Stimulated activated CD4-positive, alpha-beta T cell treated with anti-CD3 and anti-CD28 coated beads, TNF-alpha, amount 100 ng/mL, for 1 hour (primary cell): ENCODE measurements at places on chromosomes 6 and 20.

DNA sequence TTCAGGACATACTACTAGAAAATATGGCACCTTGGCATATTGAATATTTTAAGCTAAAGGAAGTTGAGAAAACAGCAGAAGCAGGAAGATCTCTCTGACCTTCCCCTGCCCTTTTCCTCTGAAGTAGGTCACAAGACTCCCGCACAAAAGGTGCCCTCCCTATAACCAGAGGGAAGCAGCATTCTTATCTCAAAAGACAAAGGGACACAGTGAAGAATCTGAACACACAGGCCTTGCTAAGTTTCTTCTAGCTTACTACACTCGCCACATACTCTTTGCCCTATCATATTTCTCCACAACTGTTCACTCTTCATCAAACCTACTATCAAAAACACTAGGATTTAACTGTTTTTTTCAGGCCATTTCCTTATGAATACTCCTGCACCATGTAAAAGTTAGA, 151.2 kb downstream of the ELOVL4 start:
- no peak for DNase-seq

- no peak for DNase-seq
These were observed 289.7 kb downstream of the UBE3D start for GRCh38 chr6:82775981-82776380.

DNA sequence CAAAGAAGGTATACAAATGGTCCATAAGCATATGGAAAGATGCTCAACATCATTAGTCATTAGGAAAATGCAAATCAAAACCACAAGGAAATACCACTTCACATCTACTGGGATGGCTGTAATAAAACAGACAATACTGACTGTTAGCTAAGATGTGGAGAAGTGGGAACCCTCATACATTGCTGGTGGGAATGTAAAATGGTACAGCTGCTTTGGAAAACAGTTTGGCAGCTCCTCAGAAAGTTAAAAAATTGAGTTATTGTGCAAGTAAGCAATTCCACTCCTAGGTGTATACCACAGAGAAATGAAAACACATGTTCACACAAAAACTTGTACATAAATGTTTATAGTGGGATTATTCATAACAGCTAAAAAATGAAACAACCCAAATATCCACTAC, 173.0 kb upstream of the JAG1 start:
- DNase-seq = no peak

DNA sequence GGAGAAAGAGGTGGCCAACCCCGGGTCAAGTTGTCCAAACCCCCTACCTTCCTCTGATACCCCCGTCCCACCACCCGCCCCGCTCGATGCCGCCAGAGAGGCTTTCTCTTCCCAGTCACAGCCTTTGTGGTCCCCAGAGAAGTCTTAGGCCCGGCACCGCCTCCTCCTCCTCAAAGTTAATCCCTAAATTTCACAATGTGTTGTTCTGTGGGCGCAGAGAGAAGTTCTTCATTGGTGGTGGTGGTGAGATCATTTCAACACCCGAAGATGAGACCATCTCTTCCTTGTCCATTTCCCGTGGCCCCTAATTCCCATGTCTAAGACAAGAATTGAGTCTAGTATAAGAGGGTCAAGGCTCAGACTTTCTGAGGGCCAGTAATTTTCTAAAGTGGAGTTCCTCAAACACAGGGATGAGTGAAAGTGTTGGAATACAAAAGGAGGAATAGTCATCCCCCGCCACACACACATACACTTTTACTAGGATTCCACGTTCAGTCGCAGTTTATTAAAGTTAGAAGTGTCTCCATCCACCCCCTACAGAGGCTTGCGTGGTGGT, 10.4 kb downstream of the TRIM31 start:
- DNase-seq = no peak

DNA sequence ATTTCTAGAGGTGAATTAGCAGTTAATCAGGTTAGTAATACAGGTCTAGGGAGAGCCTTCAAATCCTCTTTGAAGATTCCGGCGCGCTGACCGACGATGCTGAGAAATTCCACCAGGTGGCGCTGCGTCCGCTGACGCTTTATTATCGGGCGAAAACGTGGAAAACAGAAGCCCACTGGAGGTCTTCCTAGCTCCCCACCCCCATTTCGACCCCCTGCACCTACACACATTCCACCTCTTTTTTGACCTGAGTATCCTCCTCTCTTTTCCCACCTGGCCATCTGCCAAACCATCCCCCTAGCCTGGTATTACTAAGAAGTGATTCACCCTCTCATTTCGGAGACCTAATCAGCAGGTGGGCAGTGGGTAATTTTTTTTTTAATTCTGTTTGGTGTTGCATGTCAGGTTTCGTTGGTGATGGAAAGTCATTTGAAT, 65.4 kb upstream of the RIN2 start:
- no peak for DNase-seq

DNA sequence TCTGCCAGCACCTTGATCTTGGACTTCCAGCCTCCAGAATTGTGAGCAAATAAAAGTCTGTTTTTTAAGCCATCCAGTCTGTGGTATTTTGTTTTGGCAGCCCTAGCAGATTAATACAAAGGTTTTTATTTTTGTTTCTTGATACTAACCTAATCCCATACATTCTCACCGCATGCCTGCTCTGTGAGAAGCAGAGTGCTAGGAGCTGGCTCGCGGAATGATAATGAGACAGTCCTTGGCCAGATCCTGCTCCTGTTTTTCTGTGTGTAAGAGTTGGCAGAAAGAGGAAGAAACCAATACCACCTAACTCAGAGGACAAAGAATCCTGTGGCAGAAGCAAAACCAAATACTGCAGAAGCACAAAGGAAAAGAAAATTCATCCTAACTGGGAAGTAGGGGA, 82.6 kb downstream of the KIF16B start:
- no peak for DNase-seq

- no peak for DNase-seq
These were observed 62.4 kb downstream of the AGPAT4 start for GRCh38 chr6:161211380-161212035.

- DNase-seq = no peak
These were observed 289.4 kb downstream of the PHACTR1 start for GRCh38 chr6:13005994-13006393.

- DNase-seq = no peak
These were observed 9.2 kb downstream of the CPNE5 start for GRCh38 chr6:36829919-36830544.

- DNase-seq = no peak
These were observed 19.0 kb downstream of the SRC start for GRCh38 chr20:37364927-37365272.

DNA sequence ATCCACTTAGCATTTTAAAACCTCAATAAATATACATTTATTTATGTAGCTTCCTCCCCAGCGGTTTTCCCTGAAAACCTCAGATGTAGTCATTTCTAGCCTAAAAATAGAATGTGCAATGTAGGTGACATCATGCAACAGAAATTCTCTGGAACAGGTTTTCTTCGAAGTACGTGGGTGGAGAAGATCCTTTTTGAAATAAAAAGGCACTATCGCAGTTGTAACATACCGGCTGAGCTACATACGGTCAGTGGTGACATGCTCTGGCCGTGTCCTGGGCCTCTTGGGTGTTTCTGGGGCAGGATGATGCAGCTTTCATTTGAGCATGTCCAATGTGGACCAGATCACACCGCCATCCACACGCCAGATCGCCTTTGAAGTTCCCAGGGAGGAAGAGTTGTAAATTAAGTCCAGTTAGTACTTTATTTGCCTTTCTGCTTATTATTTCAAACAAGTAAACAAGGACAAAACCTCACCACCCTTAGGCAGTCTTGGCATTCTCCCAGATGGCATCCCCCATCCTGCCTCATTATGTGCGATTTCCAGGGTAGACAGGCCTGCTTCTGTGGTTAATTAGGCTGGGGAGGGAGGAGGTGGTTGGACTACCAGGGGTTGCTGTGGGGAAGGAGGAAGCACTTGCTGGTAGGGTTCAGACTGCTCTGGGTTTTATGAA, 109.5 kb upstream of the CLDN20 start:
- DNase-seq = no peak

DNA sequence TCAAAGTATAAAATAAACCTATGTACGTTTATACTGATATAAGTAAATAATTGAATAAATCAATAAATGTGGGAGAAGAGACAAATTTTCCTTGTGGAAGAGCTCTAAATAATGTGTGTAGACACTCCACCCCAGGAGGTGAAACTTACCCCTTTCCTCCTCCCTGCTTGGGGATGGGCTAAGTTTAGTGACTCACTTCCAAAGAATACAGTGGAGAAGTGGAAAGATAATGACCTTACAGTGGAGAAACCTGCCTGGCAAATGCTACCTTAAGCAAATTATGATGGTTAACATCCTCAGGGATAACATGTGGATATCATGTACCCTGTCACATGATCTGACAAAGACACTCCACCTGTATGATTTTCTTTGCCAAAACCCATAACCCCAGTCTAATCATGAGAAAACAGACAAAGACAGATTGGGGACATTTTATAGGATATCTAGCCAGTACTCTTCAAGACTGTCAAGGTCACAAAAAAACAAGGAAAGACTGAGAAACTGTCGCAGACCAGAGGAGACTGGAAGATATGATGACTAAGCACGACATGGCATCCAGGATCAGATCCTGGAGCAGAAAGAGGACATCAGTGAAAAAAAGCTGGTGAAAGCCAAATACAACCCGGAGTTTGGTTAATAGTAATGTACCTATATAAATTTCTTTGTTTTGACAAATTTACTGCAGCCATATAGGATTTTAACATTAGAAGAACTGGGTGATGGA, 195.5 kb upstream of the PRDM1 start:
- no peak for DNase-seq

DNA sequence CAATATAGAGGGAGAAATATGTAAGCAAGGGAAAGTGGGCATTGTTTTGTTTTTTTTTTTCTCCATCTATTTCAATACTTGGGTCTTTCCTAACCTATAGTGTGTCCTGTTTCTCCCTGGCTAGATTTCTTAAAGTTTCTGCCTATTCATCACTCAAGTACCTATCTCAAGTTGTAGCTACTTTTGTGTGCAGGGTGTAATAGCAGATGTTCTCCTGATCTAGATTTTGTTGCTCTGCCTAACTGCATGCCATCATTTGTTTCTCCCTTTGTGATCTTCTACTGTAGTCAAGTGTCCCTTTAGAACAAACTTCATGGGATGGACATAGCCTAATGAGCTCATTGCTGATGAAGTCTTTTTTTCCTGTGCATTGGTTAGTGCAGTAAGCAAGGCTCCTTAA, 45.8 kb downstream of the TOP1 start:
- DNase-seq = no peak

GRCh38 chr6:84967965-84968364, 203.6 kb upstream of the TBX18 start:
- no peak for DNase-seq

DNA sequence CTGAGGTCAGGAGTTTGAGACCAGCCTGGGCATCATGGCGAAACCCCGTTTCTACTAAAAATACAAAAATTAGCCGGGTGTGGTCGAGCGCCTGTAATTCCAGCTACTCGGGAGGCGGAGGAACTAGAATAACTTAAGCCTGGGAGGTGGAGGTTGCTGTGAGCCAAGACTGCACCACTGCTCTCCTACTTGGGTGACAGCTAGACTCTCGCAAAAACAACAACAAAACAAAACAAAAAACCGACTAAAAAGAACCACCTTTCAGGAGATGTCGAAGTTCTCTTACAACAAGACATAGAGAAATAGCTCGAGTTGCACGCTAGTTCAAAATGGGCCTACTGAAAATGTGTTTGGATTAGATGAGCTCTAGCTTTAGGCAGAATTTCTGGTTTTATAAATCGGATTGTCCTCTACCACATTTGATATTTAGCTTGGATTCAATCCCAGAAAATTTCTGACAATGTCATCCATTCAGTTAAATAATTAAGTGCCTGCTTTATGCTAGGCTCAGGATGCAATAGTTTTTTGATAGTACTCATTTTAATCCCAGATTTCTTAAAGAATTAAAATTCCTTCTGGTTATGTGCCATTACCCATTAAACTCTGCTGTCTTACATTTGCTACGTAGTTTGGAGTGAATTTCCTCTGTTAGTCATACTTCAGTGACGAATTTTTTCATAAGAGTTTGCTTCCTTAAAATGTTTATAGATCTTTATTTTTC, 137.5 kb upstream of the SHLD1 start:
- DNase-seq = no peak

DNA sequence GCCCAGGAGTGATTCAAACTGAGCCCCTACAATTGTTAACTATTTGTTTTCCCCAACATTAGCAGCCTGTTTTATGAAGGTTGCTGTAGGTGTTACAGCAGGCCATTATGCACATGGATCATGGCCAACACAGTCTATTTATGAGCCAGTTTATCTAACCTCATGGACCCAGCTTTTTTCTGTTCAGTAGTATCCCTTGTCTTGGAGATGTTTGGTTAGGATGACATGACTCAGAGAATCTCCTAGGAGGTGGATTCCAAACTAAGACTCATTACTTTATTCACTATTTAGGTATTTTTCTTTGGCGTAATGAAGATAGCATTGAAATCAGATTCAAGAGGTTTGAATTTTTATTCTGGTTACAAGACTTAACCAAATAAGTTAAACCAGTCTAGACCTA, 62.8 kb upstream of the TFB1M start:
- no peak for DNase-seq

GRCh38 chr20:1182106-1182505, 2.7 kb downstream of the TMEM74B start:
- no peak for DNase-seq

- DNase-seq = no peak
These were observed 84.6 kb upstream of the SGK1 start for GRCh38 chr6:134402372-134402984.

- no peak for DNase-seq
These were observed 9.2 kb downstream of the ENPP3 start for GRCh38 chr6:131646249-131646670.

DNA sequence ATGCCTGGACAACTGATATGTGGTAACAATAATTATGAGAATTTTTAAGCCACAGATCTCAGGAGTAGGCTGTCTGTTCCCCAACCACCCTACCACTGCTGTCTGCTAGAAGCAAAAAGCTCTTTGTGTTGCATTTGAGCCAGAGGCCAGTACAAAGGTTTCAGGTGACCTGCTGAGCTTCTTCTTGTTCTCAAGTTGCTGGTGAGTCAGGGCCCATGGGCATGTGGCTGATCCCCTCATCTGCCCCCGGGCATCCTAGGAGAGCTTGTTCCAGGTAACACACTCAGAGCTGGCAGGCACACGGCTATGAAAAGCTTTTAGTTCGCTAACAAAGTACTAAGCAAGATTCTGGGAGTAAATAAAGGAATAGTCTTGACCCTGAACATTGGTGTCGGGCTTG, 285.3 kb downstream of the CDC5L start:
- DNase-seq = no peak

GRCh38 chr6:123447315-123447937, 189.3 kb downstream of the TRDN start:
- no peak for DNase-seq

GRCh38 chr20:45469336-45470261, at the start of gene WFDC2:
WFDC2 (plus strand) TSS chr20:45469753; CDS start chr20:45469782, 29 bp downstream.
- no peak for DNase-seq

GRCh38 chr6:163333038-163333437, 81.5 kb upstream of the QKI start:
- DNase-seq = no peak
